Fibroblast of skin of scalp (primary cell): ENCODE measurements at places on chromosomes 16 and 17.

GRCh38 chr17:73203788-73204479 lies 11.1 kb downstream of the COG1 start:
- no peak for DNase-seq

DNA sequence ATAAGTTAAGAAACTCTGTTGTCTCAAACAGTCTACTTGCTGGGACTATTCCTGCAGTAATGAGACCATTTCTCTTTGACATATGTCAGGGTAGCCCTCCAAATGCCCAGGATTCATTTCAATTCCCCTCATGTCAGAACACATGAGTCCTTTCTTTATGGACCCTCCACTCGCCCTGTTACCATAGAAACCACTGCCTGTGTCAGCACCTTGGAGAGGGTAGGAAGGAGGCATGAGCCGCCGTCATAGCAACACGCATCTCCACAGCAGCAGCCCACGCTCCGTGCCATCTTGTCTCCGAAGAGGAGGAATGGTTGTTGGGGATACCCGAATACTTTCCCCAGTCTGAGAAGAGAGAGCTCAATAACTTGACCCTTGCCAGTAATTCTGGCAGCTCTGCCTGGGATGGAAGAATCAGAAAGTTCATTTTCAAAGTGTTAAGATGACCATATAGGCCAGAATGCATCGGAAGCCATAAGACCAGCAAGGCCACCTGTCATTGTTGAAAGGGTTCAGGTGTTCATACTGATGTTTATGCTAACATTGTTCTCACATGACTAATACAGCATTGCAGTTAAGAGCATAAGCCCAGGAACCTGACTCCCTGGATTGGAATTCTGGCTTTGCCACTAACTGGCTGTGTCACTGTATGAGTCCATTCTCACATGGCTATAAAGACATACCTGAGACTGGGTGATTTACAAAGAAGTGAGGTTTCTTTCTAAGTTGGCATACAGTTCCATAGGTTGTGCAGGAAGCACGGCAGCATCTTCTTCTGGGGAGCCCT lies 141.3 kb downstream of the ABCC12 start:
- no peak for DNase-seq

DNA sequence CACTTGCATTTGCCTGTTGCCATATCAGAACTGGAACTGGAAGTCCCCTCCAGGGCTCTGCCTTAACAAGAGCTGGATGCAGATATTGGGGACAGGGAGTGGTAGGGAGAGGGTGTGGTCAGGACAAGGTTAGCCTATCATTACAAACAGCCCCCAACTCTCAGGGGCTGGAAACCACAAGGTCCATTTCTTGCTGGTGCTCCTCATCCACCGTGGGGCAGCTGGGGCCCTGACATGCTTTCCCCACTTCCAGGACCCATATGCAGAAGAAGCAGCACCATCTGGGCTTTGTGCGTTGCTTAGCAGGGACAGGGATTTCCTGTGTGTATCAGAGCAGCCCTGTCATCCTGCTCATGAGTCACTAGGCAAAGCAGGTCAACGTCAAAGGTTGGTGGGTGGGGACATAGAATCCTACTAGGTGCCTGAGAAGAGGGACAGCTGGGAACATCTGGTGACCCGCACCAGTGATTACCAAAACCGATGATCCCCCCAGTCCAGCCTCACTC lies 26.9 kb downstream of the RGS9 start:
- no peak for DNase-seq

GRCh38 chr17:28953444-28954118 lies 2.3 kb upstream of the PHF12 start:
- no peak for DNase-seq

- DNase-seq = no peak
Observed at GRCh38 chr17:59431601-59432000, 100.1 kb downstream of the YPEL2 start.

GRCh38 chr17:31674717-31675349 lies 184.2 kb downstream of the COPRS start:
- peak; percentile 63 for DNase-seq

GRCh38 chr17:50394711-50395110 lies 2.6 kb downstream of the LRRC59 start:
- peak; percentile 16 for DNase-seq

GRCh38 chr17:223723-224471 lies 42.4 kb upstream of the DOC2B start:
- DNase-seq = no peak

DNA sequence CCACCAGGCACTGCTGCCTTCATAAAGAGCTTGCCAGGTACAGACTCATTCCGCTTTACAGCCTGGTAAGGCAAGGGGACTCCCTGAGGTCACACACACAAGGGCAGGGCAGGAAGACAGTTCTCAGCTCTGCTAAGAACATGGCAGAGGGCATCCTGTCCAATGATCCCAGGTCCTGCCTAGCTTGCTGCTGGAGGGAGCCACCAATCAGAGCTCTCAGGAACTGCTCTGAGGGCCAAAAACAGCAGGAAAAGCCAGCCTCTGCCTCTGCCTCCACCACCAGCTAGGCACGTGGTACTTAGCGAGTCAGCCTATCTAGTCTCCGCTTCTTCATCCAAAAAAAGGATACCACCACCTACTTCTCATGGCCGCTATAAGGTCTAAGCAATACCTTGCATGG lies 66.1 kb downstream of the GTF3C1 start:
- no peak for DNase-seq

DNA sequence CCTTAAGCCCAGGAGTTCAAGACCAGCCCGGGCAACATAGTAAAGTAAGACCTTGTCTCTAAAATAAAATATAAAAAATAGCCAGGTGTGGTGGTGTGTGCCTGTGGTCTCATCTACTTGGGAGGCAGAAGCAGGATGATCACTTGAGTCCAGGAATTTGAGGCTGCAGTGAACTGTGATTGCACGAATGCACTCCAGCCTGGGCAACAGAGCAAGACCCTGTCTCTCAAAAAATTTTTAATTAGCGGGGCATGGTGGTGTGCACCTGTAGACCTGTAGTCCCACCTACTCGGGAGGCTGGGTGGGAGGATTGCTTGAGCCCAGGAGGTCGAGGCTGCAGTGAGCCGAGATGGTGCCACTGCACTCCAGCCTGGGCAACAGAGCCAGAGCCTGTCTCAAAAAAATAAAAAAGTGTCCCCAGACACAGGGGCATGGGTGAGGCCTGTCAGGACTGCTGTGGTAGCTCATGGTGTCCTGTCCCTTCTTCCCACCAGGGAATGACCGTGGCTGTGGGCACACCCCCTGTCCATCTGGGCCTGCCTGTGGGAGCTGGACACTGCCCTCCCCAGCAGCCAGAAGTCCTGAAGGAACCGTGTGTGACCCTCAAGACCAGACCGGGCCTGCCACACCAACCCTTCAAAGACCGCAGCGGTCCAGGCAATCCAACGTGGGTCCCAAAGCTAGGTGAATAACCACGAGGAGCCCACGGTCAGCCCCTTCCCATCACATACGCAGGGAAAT lies 30.8 kb upstream of the GAA start:
- DNase-seq = no peak

GRCh38 chr17:64066716-64067115 lies 46.3 kb upstream of the ICAM2 start:
- no peak for DNase-seq
